ENCODE measurements at places on chromosomes 2 and 18.

DNA sequence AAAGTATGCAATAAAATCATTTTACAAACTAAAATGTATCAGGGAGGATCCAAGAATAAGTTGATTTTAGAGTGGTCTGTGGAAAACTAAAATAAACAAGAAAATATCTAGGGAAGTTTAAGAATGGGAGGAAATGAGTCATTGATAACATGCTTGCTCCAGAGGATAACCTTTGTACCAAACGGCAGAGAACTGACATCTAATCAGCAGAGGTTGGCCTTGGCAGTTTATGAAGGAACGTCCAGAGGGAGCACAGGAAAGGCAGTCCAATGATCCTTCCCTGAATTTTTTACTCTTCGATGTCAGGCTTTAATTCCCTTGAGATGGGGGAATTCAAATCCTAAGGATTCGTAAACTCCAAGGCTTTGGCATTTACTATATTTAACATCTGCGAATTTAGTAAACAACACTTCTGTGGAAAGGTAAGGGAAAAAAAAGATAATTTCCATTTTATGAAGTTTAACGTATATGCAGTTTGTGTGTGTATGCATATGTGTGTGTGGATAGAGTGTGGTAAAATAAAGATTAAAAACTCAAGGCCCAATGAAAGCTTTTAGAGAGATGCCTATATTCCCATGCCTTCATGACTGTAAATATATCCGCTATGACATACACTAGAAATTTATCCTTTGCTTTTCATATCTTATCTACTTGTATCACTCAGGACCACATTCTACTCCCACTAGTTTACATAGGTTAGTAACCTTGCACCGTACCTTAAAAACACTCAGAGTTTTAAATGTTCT is 8.7 kb upstream of the INPP1 start:
- DNase-seq = no peak

- peak; percentile 97 for DNase-seq
Observed at GRCh38 chr2:96665083-96665569, 22.6 kb downstream of the FER1L5 start.

- DNase-seq = no peak
Observed at GRCh38 chr2:158651358-158652057, 143.6 kb upstream of the DAPL1 start.

GRCh38 chr2:203898657-203899056 is 31.1 kb downstream of the CTLA4 start:
- no peak for DNase-seq

- DNase-seq = no peak
Observed at GRCh38 chr2:88331239-88331638, 121.3 kb downstream of the FOXI3 start.

- no peak for DNase-seq
Observed at GRCh38 chr2:49426996-49427395, 272.7 kb upstream of the FSHR start.

DNA sequence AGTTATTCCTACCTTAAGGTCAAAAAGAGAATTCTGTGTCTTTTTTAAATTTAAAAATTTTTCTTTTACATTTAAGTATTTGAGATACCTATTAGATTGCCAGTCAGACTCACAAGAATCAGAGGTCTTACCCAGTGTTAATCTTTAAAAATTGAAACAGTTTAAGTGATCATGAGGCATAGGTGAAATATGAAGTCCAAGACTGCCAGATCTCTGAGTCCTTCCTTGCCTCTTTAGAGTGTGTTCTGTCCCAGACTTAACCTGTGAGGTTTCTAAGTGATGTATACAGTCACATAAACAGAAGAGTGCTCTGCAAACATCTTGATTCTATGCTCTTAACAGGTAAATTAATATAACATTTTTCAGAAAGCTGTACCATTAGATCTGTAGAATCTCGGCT is 40.6 kb downstream of the ACTR3 start:
- DNase-seq = no peak

DNA sequence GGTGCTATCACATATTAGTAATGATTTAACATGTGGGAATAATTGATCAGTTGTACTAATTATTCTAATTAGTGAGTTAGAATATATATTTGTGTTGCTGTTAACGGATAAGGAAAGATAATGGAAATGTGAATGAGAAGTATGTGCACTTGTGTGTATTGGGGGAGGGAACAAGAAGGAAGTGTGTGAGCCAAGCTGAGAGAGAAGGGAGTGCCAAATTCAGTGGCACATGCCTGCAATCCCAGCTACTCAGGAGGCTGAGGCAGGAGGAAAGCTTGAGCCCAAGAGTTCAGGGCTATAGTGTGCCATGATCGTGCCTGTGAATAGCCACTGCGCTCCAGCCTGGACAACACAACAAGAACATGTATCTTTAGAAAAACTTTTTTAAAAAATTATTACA is 9.3 kb downstream of the BARD1 start:
- no peak for DNase-seq

GRCh38 chr2:205066081-205066480 is 520.8 kb downstream of the PARD3B start:
- DNase-seq = no peak

DNA sequence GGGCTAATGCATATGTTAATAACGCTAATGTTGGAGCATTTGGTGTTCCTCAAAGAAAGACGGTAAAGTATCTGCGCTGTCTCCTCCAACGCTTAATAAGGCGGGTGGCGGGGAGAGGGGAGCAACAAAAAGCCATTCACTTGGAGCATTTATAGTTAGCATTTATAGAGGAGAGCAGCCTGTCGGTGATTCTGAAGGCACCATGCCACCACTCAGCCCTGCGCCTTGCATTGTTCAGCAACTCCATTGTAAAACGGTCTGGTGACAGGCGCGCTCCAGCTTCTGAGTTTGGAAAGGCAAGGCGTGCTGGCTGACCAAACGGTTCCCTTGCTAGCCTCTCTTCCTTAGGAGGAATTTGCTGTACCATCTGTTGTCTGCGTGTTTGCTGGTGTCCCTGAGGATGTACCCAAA is 83.9 kb downstream of the LYPD1 start:
- DNase-seq = no peak

- no peak for DNase-seq
Observed at GRCh38 chr2:217798191-217798590, 204.6 kb downstream of the TNS1 start.

DNA sequence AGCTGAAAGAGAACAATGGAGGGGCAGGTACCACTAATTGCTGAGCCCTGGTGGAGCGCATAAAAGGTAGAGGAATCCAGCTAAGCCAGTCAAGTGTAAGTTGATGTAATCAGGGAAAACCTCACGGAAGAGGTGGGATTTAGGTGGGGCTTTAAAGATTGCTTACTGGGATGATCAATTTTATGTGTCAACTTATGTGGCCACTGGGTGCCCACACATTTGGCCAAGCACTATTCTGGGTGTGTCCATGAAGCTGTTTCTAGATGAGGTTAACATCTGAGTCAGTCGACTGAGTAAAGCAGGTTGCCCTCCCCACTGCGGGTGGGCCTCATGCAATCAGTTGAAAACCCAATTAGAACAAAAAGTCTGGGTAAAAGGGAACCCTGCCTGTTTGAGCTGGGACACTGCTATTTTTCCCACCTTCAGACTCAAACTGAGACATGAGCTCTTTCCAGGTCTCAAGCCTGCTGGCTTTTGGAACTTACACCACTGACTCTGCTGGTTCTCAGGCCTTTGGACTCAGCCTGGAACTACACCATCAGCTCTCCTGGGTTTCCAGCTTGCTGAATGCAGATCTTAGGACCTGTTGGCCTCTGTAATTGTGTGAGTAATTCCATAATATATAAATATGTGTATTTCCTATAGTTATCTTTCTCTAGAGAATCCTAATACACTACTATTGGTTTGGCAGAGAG is 67.3 kb downstream of the MYO5B start:
- no peak for DNase-seq

- no peak for DNase-seq
Observed at GRCh38 chr18:54278615-54279014, 9.3 kb downstream of the POLI start.

GRCh38 chr2:120452945-120453634 is 107.2 kb downstream of the INHBB start:
- DNase-seq = no peak

DNA sequence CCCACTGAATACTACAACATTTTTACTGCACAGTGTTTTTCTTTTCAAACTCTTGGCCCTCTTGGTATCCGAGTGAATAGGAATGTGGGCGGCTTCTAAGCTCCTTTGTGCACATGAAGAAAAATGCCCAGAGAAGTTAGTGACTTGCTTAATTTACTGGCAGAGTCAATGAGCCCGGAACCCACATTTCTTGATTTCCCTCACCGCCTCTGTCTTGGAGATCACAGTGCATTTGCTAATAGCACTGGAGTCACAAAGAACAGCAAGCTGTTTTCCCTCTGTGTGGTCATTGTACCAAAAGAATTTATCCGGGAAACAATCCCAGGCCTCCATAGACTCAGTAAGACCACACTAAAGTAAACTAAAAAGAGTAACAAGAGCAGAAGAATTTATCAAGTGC is 18.9 kb downstream of the STON1 start:
- DNase-seq = no peak

DNA sequence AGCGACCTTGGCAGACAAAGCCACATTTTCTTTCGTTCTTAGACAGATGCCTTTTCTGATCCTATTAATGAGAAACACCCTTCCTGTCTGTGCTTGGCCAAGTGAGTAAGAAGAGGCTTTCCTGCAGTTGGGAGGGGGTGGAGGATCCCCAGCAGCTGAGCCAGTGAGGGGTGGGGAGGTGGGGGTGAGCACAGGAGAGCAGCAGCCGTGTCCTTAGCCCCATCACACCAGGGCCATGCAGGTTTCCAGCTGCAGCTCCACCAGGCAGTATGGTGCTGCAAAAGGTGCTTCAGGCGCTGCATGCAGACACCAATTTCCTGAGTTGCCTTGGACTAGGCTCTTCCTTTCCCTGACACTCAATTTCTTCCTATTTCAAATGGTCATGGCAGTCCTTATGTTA is 123.3 kb upstream of the SIX2 start:
- no peak for DNase-seq

GRCh38 chr2:191349990-191350389 is 104.8 kb downstream of the MYO1B start:
- DNase-seq = no peak

- no peak for DNase-seq
Observed at GRCh38 chr2:241773511-241774418, 2.9 kb upstream of the GAL3ST2 start.

Measured in AG09319 (cell line).